RWPE1 (cell line): ENCODE measurements at places on chromosomes 5 and 9.

DNA sequence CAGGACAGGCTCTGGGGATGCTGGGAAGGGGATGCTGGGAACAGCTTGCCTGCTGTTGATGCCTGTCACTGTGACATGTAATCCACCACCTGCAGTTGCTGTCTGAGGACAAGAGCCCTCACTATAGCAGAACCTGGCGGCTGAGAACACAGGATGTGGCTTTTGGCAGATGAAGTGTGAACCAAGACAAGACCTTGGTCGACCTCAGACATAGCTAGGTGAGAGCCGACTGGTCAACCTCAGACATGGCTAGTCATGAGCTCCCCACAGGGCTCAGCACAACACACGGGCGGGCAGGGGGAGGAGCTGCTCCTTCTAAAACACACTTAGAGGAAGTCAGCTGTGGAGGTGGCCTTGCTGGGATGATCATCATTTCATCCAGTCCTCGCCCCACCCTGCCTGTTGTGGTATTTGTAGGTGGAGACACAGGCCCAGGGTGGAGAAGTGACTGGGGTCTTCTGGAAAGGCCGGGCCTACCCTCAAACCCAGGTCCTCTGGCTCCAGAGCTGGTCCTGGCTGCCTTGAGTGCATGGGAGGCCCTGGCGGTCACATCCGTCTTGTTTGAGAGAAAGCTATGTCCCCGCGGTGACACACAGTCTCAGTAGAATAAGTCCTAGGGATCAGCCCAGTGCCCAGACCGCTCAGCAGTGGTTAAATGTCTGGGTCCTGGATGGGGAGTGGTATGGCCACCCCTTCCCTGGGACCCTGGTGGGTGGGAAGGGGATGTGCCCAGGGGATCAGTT, 6.1 kb downstream of the SUSD3 start:
- no peak for DNase-seq

GRCh38 chr5:93358176-93358575, 222.8 kb downstream of the NR2F1-AS1 start:
- DNase-seq, result no peak

DNA sequence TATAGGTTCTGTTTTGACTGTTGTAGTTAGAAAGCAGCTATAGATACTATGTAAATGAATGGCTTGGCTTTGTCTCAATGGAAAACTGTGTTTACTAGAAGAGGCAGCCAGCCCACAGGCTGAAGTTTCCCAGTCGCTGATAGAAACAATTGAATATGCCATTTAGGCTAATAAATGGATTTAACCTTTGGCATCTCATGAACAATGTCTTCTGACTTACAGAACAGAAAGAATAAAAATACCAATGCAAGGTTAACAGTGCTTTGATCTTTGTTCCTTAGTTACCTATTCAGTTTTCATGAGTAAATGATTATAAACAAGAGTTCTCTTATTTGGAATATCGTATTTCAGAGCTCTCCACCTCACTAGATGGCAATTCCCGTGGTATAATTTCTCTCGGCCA, 120.6 kb downstream of the PAM start:
- no peak for DNase-seq

GRCh38 chr5:159901308-159901707, 15.0 kb upstream of the ADRA1B start:
- no peak for DNase-seq

GRCh38 chr9:101513351-101513750, 20.3 kb upstream of the RNF20 start:
- no peak for DNase-seq
